ENCODE measurements at places on chromosomes 2 and 18.

- no peak for DNase-seq
Observed at GRCh38 chr2:95384854-95385569, 17.5 kb upstream of the FAHD2A start.

DNA sequence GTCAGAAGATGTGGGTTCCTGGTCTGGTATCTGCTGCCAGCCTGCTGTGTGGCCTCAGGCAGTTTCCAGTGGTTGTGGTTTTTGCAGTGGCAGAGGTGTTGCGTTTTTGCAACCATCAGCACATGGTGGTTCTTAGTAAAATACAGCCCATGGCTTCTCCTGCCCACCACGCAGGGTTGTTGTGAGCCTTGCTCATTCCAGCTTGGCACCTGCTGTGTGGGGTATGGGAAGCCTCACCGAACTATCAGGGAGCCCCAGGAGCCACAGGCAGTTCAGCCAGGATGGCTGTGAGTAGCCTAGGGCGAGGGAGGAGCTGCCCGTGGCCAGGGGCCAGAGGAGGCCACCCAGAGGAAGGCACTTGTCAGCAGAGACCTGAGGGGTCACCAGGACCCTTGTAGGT, 9.8 kb downstream of the ARID5A start:
- DNase-seq, result no peak

- DNase-seq, result no peak
Observed at GRCh38 chr2:169173876-169174275, 104.5 kb downstream of the DHRS9 start.

DNA sequence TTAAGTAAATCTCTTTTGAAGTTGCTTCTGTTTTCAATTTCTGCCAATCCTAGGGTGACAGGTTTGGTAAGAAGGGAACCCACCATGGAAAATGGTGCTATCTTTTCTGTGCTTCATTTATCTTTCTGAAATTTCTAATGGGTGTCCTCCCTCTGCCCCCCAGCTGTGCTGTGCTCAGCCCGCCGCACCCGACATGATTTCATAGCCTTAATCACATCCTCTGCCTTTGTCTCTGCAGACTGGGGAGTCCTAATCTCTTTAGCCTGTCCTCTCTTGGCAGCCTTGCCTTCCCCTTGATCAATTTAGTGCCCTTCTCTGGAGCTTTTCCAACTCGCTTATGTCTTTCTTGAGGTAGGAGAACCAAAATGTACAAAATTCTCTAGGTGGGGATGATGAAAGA, 49.3 kb downstream of the DNMT3A start:
- DNase-seq, result no peak

- no peak for DNase-seq
Observed at GRCh38 chr2:241559323-241560161, 997 bp downstream of the BOK start.

DNA sequence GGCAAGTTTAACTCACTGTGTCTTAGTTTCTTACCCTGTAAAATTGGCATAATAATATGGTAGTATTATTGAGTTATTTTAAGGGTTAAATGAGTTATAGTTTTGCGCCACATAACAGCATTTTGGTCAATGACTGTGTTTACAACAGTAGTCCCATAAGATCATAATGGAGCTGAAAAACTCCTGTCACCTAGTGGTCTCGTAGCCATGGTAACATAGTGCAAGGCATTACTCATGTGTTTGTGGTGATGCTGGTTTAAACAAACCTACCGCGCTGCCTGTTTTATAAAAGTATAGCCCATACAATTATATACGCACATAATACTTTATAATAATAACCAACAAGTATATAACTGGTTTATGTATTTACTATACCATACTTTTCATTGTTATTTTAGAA, 15.8 kb downstream of the UNC80 start:
- DNase-seq, result no peak

DNA sequence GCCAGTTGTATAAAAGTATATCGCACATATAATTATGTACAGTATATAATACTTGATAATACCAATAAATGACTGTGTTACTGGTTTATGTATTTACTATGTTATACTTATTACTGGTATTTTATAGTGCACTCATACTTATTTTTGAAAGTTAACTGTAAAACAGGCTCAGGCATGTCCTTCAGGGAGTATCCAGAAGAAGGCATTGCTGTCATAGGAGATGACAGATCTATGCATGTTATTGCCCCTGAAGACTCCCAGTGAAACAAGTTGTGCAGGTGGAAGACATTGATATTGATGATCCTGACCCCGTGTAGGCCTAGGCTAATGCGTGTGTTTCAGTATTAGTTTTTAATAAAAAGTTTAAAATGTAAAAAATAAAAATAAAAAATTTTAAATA, 20.3 kb upstream of the ASXL3 start:
- no peak for DNase-seq

DNA sequence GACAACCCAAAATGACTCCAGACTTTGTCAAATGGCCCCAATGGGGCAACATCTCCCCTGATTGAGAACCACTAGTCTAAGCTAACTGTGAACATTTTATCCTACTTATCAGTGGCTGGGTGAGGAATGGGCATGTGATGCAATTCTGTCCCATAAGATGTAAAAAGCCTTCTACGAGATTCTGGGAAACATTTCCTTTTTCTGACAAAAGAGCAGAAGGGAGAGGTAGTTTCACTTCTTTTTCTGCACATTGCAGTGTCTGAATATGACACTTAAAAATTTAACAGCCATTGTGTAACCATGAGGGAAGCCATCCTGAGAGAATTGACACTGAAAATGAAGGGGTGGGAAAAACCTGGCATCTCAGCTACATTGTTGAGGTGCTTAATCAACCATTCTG, 17.3 kb upstream of the MARCHF4 start:
- DNase-seq, result no peak

- DNase-seq, result no peak
Observed at GRCh38 chr2:217611626-217612127, 391.1 kb downstream of the TNS1 start.

DNA sequence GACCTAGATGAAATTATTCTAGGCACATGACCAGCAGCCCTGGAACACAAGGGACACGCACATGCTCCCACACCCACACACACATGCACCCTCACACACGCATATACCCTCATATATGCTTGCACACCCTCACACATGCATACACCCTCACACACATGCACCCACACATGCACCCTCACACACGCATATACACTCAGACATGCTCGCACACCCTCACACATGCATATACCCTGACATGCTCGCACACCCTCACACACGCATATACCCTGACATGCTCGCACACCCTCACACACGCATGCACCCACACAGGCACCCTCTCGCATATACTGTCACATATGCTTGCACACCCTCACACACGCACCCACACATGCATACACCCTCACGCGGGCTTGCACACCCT, 61.8 kb downstream of the PARD6G start:
- no peak for DNase-seq

- peak; percentile 51 for DNase-seq
Observed at GRCh38 chr2:136327162-136327852, 209.4 kb upstream of the CXCR4 start.

DNA sequence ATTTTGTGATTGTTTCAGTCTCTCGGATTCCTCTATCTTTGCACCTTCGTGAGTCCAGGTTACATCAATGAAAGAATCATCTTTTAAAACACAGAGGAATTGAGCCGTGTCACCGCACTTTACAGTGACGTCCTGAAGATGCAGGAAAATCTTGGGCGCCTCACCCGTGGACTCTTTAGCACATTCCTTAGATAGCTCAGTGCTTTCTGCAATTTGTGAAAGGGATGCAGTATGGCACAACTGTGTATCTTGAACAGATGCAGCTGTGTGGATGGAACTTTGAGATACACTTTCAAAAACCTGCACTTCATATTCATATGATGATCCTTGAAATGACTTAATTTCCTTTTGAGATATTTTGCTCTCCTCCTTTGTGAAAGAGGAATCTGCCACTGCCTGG, 50.9 kb downstream of the TTN start:
- DNase-seq, result no peak

DNA sequence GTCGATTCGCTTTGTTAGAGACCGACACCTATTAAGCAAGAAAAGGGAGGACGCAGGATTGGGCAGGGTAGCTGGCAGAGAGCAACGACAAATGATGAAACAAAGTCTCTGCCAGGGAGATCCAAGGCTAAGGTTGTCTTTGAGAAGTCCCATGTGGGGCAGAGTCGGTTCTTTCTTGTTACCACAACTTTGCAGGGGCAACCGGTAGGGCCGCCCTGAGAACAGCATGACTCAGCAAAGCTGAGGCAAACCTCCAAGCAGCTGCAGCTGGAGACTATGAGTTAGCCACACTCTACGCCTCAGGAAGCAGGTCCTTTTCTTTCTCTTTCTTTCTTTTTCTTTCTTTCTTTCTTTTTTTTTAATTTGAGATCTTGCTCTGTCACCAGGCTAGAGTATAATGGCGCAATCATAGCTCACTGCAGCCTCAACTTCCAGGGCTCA, 452.3 kb upstream of the ID2 start:
- no peak for DNase-seq

DNA sequence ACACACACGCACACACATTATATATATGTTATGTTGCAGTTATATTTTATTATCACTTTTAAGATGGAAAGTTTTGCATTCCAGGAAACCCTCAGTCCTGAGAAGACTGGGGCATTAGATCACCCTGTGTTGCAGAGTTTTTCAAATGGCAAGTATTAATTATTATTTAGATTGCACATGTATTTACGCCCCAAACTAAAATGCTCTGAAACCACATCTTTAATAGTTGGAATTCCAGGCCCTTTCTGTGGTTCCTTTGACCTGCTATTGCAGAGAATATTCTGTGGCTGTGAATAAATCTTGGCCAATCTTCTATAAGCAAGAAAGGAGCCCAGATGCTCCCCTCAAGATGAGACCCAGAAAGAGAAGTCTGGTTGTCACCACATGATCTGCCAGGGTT, 427.0 kb upstream of the TNP1 start:
- DNase-seq, result no peak

DNA sequence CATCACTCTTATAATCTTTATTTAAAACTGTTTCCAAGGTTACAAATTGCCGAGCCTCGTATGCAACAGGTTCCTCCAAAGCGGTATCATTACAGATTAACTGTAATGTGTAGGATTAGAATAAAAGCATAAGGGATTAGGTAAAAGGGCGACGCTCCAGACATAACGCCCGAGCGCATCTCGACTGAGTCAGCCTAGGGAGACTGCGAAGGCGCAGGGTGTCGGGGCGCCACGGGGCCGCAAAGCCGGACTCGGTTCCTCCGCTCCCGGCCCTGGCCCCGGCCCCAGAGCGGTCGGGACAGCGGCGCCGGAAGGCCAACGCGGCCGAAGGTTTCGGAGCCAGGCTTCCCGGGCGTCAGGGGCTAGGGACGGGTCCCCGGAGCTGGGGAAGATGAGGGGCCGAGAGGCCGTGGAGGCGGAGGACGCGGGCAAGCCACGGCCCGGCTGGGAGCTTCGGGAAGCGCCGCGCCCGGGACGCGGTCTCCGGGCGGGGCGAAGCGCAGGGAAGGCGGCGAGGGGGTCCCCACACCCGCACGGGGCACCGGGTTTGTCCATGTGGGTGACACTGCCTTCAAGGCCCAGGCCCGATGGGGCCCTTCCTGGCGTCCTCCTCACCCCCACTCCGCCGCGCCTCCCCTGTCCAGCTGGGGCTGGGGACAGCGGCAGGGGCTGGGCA, 12.9 kb upstream of the SIX3 start:
- no peak for DNase-seq

GRCh38 chr18:74163019-74163660, 14.8 kb downstream of the TIMM21 start:
- DNase-seq, result no peak

DNA sequence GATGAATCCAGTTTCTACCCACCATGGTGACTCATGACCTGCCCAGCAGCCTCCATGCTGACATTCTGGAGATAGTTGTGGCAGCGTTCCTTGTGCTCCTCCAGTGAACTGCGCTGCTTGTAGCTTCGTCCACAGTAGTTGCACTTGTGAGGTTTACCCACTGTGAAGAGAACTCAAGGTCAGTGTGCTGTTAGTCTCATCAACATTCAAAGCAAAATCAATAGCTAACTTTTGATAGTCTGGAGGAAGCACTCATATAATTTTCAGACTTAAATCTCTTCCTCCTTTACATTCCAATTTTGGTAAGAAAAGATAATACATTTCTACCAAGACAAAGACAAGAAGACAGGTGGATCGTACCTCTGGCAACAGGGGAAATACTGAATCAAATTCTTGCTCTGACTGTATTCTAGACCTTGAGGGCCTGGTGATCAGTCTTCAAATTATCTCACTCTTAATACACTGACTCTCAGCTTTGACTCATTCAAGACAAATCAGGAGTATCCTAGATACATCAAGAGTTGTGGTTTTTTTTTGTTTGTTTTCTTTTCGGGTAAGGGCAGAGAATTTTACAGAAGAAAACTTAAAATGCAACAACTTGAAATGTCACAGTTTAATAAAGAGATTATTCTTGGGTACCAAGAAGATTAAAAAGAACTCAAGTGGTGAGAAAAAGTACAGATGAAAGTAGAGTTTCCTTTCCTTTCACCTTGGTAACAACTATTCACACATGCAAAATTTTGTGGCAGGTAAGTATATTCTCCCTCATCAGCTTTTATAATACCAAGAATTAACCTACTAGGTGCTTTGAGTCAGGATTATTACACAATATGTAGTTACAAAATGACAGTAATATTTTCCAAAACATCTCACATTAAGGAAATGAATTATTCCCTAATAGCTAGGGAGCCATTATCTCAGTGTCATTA, 129.2 kb downstream of the IKZF2 start:
- DNase-seq, result no peak

- DNase-seq, result no peak
Observed at GRCh38 chr2:25572638-25573037, 100.7 kb downstream of the DTNB start.

GRCh38 chr2:170716851-170717598, 1.9 kb downstream of the SP5 start:
- no peak for DNase-seq

- no peak for DNase-seq
Observed at GRCh38 chr2:120635146-120635545, 100.5 kb upstream of the GLI2 start.

DNA sequence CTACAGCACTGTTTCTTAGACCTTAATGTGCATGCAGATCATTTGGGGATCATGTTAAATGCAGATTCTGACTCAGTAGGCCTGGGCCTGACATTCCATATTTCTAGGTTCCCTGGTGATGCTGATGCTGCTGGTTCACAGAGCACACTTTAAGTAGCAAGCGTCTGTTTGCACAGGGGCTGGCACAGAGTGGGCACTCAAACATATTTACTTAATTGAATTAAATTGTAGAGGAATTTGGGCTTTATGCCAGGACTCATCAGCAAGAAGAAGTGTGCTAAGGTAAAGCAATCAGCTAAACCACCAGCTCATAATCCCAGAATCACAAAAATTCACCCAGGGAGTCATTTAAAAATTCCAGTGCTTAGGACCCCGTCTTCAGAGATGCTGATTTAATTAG, 25.1 kb upstream of the INPP4A start:
- DNase-seq, result no peak

All from activated CD8-positive, alpha-beta memory T cell treated with anti-CD3 and anti-CD28 coated beads for 1 hour (primary cell).